T-helper 17 cell (primary cell): ENCODE measurements at places on chromosomes 6 and 20.

DNA sequence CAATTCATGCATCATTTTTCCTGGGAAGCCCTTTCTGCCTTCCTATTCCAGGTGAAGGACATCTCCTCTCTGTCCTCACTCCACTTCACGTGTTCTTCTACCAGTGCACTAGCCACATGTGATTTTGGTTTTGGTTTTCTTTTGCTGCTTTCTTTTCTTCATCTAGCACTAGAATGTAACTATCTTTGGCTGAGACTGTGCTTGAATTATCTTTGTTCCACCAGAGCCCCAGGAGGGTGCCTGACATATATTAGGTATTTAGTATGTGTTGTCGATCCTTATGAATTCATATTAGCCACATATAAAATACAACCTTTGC lies 79.9 kb downstream of the VGLL2 start:
- DNase-seq: no peak

GRCh38 chr20:52524861-52525260 lies 333.3 kb upstream of the ZFP64 start:
- no peak for DNase-seq

DNA sequence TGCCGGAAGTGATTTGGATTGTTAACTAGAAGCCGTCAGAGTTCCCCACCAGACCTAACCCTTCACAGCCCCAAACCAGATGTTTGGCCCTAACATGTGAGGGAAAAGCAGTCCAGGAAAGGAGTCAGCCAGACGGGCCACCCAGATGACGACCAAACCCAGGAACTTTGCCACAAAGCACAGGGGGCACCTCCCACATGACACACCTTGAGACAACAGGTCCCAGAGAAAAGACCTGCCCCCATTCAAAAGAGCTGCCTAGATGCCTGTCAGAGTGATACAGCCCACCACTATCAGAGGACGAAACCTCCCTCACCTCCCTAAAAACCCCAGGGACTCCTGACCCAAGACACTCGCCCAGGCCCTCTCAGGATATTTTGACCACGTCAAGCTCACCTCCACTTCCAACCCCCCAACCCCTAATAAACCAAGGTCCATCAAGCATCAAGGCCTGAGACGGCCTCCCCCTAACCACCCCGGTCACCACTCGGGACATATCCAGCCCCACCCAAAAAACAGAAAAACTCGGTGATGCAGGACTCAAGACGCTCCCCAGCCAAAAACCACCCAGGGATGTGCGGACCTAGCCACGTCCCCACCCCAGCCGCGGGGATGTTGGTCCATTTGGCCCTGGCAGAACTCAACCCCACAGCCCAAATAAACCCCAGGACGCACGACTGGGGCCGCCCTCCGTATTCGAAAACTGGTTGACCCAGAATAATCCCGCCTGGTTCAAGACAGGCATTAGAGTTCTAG lies 662 bp downstream of the ZNF343 start:
- DNase-seq: no peak

DNA sequence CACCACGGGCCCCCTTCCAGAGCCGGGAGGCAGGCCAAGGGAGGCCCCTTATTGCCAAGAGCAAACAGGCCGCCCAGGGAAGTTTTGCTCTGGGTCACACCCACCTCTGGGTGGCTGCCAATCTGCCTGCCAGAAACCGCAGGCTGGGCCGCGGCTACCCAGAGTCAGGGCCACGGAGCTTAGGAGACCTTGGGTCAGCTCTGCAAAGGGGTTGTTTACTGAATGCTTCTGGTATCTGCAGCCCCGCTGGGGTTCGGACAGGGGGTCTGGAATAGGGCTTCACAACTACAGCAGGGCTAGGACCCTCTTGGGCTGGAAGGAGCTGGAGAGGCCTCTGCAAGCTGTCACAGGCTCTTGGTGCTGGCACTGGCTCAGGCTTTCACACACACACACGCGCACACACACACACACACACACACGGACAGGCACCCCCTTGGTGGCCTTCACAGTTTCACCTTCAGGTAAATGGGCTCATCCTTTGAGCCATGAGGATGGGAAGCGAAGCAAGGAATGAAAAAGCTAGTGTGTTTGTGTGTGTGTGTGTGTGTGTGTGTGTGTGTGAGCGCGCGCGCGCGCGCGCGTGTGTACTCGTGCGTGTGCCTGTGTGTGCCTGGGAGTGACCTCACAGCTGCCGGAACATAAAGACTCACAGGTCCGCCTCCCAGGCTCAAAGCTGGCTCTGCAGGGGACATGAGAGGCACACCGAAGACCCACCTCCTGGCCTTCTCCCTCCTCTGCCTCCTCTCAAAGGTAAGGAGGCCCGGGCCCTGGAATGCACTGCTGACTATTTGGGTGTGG lies at the start of gene CCN5:
TSS of gene CCN5 (plus strand) at position 669 of the 798 bp plus-strand sequence. CDS start at position 691, 22 bp downstream.
- DNase-seq: no peak
